A549 treated with ZK216348 at 1 μM for 4 hours (cell line): ENCODE measurements at places on chromosomes 4 and X. TPM values are rescaled to one million over a fixed set of nuclear protein-coding genes. Genes with fewer than 3 reads are reported as not detected.

The RAP2C gene
- 22.4 to 47.5 TPM (median 28.8 TPM) in 5 replicates for total RNA-seq

The KLHL4 gene
- total RNA-seq, result 4.3 to 5.0 TPM (median 4.9 TPM) in 5 replicates

The ALB gene
- not detected in 5 replicates for total RNA-seq

The HHIP gene
- 0.72 to 1.6 TPM (median 1.3 TPM) in 5 replicates for total RNA-seq

The YY2 gene
- total RNA-seq, result 1.9 to 2.8 TPM (median 2.4 TPM) in 5 replicates

The ODAPH gene
- 1.6 TPM in 1 of 5 replicates, not detected in the others for total RNA-seq

The PALLD gene
- 53.3 to 82.8 TPM (median 73.9 TPM) in 5 replicates for total RNA-seq

The PNMA6F gene
- not detected in 5 replicates for total RNA-seq

The RAB41 gene
- not detected in 5 replicates for total RNA-seq

The LNX1 gene
- 0.06 to 0.13 TPM in 2 of 5 replicates, not detected in the others for total RNA-seq

The PPP1R2C gene
- not detected in 5 replicates for total RNA-seq

The CYSLTR1 gene
- not detected in 5 replicates for total RNA-seq

The CENPVL2 gene
- total RNA-seq, result not detected in 5 replicates

The TMPRSS11E gene
- not detected in 5 replicates for total RNA-seq

The PSAPL1 gene
- total RNA-seq, result 0.14 to 0.29 TPM (median 0.22 TPM) in 4 of 5 replicates, not detected in the other

The GATA1 gene
- not detected in 5 replicates for total RNA-seq

The SLC25A14 gene
- 16.3 to 23.2 TPM (median 18.7 TPM) in 5 replicates for total RNA-seq

The MTNR1A gene
- 0.21 to 0.91 TPM (median 0.43 TPM) in 5 replicates for total RNA-seq

The TKTL2 gene
- total RNA-seq, result not detected in 5 replicates

The NPY1R gene
- 0.11 TPM in 1 of 5 replicates, not detected in the others for total RNA-seq

The SLC10A4 gene
- 4.3 to 9.3 TPM (median 8.2 TPM) in 5 replicates for total RNA-seq

The CXCL10 gene
- total RNA-seq, result 0.12 to 0.18 TPM in 2 of 5 replicates, not detected in the others
